ENCODE measurements at places on chromosomes 11 and 22. TPM values are rescaled to one million over a fixed set of nuclear protein-coding genes. Genes with fewer than 3 reads are reported as not detected.

DNA sequence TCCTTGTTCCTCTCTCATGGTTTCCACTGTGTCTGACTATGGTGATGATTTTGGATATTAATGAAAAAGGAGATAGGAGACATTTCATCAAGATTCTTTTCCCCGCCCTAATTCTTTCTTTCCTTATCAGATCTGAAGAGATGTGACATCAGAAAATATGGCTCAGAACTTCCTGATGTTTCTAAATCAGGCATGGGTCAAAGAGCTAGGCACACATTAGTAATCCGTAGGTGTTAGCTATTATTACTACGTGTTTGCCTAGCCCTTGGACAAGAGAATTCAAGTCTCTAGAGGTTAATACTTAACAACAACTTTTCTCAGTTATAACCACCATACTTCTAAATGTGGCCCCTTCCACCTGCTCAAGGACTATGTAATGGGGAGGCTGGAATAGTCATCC, 5.8 kb downstream of the JOSD1 start:
- no peak for DNase-seq

- peak; percentile 78 for DNase-seq
These were observed 15.8 kb downstream of the TMEM258 start for GRCh38 chr11:61776561-61777075.

GRCh38 chr22:19178065-19178656, 375 bp downstream of the SLC25A1 start:
- DNase-seq, result peak; percentile 34

DNA sequence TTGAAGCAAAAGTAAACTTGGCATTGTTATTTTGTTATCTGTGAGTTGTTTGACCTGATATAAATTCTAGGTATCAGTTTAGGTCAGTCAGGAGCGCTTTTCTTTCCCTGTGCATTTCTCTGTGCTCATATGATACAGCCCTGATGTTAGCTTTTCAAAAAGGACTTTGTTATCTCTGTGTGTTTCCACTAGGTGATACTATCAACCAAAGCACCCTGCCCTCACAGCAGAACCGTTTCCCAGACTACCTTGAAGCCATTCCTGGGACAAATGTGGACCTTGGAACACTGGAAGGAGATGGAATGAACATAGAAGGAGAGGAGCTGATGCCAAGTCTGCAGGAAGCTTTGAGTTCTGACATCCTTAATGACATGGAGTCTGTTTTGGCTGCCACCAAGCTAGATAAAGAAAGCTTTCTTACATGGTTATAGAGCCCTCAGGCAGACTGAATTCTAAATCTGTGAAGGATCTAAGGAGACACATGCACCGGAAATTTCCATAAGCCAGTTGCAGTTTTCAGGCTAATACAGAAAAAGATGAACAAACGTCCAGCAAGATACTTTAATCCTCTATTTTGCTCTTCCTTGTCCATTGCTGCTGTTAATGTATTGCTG, 87.7 kb upstream of the BIRC3 start:
- no peak for DNase-seq

DNA sequence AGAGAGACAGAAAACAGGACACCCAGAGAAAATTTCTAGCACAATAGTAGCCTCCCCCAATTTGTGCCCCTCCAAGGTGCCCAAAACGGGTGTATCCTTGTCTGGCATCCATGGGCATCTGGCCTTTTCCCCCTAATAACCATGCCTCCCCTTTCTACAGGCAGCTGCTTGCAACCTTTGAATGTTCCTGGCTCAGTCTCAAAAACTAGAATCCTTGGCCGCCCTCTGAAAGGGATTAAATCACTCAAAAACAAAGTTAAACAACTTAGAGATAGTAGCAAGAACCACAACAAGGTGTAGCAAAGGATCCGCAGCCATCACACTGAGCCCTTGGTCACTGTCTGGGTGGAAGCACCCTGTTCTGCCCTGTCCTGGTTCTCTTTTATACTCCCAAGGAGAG, 105.6 kb downstream of the MN1 start:
- DNase-seq, result no peak

The KDM4E gene
- not detected for total RNA-seq

The CATSPERZ gene
- total RNA-seq, result not detected
